ENCODE measurements at places on chromosomes 3 and 15.

- DNase-seq, result no peak
Observed at GRCh38 chr3:193803288-193803687, 210.3 kb downstream of the OPA1 start.

- DNase-seq, result no peak
Observed at GRCh38 chr3:66659056-66659455, 158.2 kb upstream of the LRIG1 start.

DNA sequence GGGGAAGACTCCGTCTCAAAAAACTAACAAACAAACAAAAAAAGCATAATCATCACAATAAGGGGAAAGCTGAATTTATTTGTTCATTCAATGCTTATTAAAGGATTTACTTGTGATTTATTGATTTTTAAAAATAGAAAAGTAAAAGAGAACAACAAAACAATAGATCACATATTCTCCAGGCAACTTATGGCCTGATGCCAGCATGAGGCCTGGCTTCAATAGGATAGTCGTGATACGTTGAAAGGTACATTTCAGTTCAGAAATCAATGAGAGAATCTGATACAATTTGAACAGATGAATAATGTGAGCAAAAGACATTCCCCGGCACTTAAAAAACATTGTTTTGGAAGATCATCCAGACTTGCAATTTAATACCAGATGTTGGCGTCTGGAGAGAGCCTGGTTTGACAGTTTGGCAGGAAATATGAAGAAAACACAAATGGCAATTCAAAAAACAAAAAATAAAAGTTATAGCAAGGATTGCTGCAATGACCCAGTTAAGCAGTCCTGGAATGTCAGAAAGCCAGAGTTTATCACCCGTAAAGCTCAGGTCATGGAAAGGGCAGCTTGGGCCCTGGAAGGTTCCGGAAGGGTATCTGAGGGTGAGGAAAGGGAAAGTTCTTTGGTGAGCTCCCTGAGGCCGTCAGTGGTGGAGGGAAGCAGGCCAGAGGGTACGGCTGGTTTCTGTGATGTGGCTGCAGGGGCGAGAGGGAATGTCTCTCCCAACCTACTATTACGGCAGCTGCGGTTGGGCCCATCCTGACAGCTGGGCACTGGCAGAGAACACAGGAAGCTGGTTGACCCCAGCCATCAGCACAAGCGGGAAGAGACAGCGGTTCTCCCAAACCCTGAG, 230.2 kb upstream of the HES1 start:
- DNase-seq, result peak; percentile 95

DNA sequence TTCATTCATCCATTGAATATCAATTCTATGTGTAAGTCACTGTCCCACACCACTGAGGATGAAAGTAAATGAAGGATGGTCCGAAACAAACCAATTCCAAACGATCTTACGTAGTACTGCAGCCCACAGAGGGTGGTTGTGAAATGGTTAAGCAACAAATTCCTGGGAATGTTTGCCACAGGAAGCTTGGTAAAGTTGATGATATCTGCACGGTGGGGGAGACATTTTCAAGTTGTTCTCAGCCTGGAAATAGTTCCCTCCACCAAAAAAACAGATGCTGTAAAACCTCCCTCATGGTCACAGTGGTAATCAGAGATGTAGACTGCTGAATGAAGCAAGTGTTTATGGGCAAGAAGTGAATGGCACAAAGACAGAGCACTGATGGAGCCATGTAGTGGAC, 35.9 kb upstream of the BNC1 start:
- peak; percentile 84 for DNase-seq

- peak; percentile 80 for DNase-seq
Observed at GRCh38 chr3:66401157-66401550, 99.7 kb downstream of the LRIG1 start.

DNA sequence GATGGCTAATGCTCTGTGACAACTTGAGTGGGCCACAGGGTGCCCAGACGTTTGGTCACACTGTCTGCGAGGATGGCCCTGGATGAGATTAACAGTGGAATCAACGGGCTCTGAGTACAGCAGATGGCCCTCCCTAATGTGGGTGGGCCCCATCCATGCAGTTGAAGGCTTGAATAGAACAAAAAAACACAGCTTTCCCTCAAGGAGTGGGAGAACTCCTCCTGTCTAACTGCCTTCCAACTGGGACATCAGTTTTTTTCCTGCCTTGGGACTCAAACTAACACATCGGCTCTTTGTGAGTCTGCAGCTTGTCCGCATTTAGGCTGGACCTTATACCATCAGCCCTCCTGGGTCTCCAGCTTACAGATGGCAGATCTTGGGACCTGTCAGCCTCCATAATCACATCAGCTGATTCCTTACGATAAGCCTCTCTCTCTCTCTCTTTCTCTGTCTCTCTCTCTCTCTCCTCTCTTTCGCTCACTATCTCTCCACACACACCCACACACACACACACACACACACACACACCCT, 20.8 kb downstream of the FAM174B start:
- no peak for DNase-seq

- no peak for DNase-seq
Observed at GRCh38 chr15:56729561-56729960, 3.7 kb downstream of the ZNF280D start.

DNA sequence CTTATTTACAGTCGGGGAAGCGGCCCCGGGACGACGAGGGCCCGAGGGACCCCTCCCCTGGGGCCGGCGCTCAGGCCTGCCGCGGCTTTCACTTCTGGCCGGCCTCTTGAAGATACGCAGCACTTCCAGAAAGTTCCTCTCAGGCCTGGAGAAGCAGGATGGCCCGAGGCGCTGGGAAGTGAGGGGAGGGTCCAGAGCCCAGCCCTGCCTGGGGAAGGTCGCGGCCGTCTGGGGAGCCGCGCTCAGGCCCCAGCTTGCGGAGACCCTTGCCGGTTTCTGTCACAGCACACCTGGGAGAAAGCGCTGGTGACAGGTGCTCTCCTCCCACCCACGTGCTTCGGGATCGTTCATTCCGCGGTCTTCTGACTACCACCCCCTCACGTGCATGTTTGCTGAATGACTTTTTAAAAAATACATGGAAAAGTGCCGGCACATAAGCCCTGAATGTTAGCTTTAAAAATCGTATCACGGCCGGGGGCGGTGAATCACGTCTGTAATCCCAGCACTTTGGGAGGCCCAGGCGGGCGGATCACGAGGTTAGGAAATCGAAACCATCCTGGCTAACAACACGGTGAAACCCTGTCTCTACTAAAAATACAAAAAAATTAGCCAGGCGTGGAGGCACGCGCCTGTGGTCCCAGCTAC, 727 bp upstream of the TM2D3 start:
- DNase-seq, result peak; percentile 18

DNA sequence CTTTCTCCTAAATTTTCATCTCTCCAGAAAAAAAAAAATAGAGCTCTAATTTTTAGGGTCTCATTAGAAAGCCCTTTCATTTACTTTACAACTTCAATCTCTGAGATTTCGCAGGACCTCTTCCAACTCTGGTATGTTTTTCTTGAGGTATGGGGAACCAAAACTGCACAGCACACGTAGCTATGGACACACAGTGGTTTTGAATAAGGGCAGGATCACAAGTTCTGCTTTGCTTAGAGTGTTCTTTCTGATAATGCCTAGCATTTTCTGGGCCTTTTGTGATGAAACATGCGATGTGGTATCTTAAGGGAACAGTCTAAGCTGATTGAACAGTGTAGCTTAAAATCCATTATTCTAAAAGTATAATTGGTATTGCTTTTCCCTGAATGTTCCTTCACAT, 25.3 kb downstream of the ZNF592 start:
- DNase-seq, result no peak
